ENCODE measurements at places on chromosomes 6 and 20. TPM values are rescaled to one million over a fixed set of nuclear protein-coding genes. Genes with fewer than 3 reads are reported as not detected.

Gene CAGE1
- total RNA-seq = not detected

Gene WTAP
- 95.4 TPM for total RNA-seq

Gene KCNQ5
- 0.08 TPM for total RNA-seq

Gene FOXC1
- total RNA-seq = 112 TPM

Gene CYB5R4
- 13.0 TPM for total RNA-seq

Gene CST5
- not detected for total RNA-seq

Gene DPPA5
- total RNA-seq = not detected

Gene SH3BGRL2
- 7.0 TPM for total RNA-seq

Gene ME1
- 13.4 TPM for total RNA-seq

Gene MYB
- 23.3 TPM for total RNA-seq

Gene ELOVL4
- 3.3 TPM for total RNA-seq

Gene HLA-DOB
- not detected for total RNA-seq

Gene MAFB
- 2.1 TPM for total RNA-seq

Gene SNAP25
- total RNA-seq = 0.38 TPM

Gene HSPA1A
- 27.2 TPM for total RNA-seq

Gene MUC21
- total RNA-seq = 0.10 TPM

Gene TBX18
- 9.4 TPM for total RNA-seq

Gene BPIFA1
- total RNA-seq = not detected

Gene NKX2-4
- not detected for total RNA-seq

Gene TRIM39
- total RNA-seq = 19.4 TPM

Gene HRH3
- not detected for total RNA-seq

Gene RIPOR3
- total RNA-seq = 11.2 TPM

Gene ARFGAP1
- 106 TPM for total RNA-seq

Gene SIRPG
- not detected for total RNA-seq

Gene TINAG
- total RNA-seq = not detected

Gene ZBTB12
- 9.0 TPM for total RNA-seq

Gene IMPG1
- not detected for total RNA-seq

Gene HELZ2
- 15.3 TPM for total RNA-seq

Gene EMILIN3
- total RNA-seq = 0.28 TPM

Gene FERMT1
- total RNA-seq = 0.62 TPM

Gene GNMT
- 0.59 TPM for total RNA-seq

Gene C6orf132
- 0.87 TPM for total RNA-seq

Gene B3GAT2
- 0.08 TPM for total RNA-seq

Gene VSTM2L
- total RNA-seq = 1.6 TPM

Gene ECT2L
- total RNA-seq = not detected

Gene ARMC2
- total RNA-seq = 6.3 TPM

Gene TTLL9
- total RNA-seq = 0.46 TPM

Gene NAA20
- 36.3 TPM for total RNA-seq

Gene TNNC2
- not detected for total RNA-seq

Gene SLC22A2
- total RNA-seq = not detected

Gene TSBP1
- not detected for total RNA-seq

Gene FAXC
- 2.2 TPM for total RNA-seq

Gene RSPH9
- not detected for total RNA-seq

Gene VGLL2
- total RNA-seq = 0.77 TPM

Gene MACROD2
- 6.4 TPM for total RNA-seq

Measured in endothelial cell (in vitro differentiated cells).